DMS153 (cell line): ENCODE measurements at places on chromosomes 2 and 18.

- no peak for DNase-seq
Observed at GRCh38 chr2:215171151-215171550, 32.7 kb upstream of the ABCA12 start.

DNA sequence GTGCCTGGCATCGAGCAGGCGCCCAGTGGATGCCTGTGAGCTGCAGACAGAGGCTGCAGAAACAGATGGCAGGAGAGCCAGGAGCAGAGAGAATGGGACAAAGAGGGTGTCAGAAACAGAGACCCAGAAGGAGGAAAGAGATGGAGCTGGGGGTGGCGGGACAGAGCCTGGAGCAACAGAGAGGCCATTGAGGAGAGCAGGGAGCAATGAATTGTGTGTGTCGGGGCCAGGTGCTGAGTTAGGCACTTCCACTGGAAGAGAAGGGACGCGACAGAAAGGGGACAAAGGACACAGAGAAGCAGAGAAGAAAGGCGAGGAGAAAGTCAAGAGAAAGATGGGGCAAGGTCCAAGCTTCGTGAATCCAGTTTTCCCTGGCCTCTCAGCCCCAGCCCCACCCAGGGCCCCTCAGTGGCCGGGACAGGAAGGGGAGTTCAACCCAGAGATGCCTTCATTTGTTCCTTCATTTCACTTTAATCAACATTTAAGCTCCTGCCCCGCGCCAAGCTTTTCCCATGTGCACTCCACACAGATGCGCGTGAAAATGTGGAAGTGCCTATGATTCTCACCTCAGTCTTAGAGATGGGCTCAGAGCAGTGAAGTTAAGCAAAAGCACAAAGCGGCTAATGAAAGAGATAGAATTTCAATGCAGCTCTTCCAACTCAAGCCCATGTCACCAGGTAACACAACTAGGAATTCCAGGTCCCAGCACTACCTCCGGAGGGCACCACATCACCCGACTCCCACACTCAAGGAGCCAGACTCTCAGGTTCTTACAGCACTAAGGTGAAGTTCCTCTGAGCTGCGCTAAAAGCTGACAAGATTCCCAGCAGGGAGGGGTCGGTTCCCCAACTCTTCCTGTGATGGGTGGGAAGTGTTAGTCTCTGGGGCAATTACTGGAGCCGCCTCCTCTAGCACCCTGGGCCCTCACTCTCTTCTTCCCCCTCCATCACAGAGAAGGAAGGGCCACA is 55.1 kb downstream of the TNS1 start:
- no peak for DNase-seq

DNA sequence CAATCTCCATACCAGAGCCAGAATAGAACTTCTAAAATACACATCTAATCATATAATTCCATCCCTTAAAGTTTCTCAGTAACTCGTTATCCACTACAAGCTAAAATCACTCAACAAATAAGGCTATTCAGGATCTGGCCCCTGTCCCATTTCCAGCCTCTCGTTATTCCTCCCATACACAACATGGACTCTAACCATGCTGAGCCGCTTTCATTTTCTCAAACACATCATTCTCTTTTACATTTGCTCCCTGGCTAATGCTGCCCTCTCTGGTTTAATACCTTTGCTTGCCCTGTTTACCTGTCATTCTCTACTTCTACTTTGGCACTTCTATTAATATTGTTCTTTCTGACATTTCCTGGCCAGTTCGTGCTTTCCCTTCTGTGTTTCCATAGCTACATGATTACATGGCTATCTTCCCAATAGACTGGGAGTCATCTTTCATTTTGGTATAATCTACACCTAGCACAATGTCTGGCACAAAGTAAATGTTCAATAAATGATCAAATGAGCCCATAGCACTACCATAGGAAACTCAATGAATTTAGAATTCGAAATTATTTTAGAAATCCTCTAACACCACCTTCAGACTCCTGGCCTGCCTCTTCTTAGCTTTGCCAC is 163.6 kb upstream of the VRK2 start:
- DNase-seq, result peak; percentile 66

DNA sequence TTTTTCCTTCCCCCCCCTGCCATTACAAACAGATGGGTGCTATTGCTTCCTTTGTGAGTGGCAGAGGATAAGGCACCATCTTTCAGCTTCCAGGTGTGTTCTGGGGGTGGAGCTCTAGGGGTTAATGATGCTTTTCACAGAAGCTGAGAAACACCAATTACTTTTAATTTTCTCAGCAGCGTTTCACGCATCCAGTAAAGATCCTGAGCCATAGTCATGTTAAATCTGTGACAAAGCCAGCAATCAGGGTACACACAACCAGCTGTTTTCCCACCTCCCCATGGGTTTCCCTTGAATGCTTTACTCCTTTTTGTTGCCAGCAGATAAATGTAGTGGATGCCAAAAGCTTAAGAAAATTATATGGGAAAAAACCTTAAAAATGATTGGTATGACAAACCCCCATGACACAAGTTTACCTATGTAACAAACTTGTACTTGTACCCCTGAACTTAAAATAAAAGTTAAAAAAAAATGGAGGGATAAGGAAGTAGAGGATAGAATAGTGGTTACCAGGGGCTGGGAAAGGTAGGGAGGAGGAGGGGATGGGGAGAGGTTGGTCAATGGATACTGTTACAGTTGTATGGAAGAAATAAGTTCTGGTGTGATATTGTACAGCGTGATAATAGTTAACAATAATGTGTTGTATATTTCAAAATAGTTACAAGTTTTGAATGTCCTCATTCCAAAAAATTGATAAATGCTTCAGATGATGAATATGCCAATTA is 70.0 kb downstream of the ACOXL start:
- DNase-seq, result no peak

GRCh38 chr18:2961821-2962220 is 51.1 kb downstream of the LPIN2 start:
- DNase-seq, result no peak

DNA sequence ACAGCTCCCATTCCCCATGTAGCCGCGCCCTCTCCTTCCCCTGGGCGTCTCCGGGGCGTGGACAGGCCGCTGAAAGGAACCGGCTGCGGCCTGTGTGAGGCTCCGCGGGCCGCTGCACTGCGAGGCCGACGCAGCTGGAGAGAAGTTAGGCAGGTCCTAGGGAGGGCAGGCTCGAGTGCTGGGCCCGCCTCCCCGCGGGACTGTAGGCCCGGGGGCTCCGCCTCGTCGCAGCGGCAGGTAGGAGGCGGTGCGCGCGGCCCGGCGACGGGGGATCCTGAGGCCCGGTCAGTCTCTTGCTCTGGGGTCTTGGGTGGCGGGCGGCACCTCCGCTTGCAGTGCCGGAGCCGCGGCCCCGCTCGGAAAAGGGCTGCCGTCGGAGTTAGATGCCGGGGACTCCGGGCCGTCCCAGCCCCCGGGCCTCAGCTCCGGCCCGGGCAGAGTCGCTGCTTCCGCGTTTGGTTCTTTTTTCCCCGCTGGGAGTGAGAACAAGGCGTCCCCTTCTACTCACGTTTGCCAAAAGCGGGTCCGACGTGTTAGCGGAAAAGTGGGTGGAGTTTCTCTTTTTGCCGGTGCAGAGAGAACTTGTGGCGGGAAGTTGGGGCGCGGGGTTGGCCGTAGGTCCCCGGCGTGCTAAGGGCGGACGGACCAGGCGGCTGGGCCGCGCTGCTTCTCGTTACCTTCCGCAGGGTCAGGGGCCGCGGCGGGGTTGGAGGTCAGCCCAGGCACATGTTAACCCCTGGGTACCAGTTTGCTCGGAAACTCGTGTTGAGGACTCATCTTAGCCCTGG is at the start of gene VRK2:
VRK2 (plus strand) TSS at position 222 of the 788 bp plus-strand sequence. CDS start 2,026 bp downstream, outside the sequence.
- peak; percentile 96 for DNase-seq

- DNase-seq, result peak; percentile 36
Observed at GRCh38 chr2:64646007-64646880, 7.5 kb downstream of the SERTAD2 start.

- DNase-seq, result no peak
Observed at GRCh38 chr2:143190431-143190830, 61.2 kb downstream of the ARHGAP15 start.

DNA sequence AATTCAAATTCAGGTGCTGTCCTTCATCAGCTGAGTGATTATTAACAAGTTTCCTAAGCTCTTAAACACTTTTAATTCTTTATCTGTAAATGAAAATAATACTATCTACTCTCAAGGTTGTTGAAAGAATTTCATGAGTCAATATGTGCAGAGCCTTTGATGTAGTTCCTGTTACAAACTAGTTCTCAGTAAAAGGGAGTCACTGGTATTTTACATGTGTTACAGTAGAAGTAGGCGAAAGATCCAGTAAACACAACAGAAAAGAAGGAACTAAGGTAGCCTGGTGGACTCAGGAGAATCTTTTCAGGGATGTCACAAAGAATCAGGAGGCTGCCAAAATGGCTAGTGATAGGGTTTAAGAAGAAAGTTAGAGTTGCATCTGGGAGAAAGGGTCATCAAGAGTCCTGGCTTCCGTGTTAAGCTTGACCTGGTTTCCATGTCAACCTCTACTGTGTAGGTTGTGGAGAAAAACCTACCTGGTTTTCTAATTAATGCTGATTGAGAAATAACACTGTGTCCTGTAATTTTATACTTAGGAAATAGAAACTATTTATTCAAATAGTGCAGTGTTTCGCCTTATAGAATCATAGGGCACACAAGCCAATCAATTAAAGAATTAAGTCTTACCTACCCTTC is 58.3 kb upstream of the TRIB2 start:
- DNase-seq, result no peak

GRCh38 chr2:135800513-135801460 is 36.2 kb downstream of the LCT start:
- DNase-seq, result no peak

DNA sequence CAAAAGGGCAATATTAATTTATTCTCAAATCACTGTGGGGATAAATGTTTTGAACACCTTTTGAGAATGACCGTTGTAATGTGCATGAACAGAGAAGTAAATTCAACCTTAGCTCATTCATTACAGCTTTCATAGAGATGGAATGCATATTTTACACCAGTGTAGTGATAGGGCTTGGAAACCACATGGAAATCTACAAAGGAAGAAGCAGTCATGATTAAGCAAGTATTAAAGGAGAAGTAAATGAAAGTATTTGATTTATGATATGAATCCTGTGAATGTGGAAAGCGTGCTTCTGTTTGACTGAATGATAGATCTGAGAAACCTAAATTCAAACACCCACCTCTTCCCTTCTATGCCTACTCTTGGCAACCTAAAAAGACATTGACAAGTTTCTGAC is 64.7 kb downstream of the CDH7 start:
- no peak for DNase-seq

- DNase-seq, result no peak
Observed at GRCh38 chr2:206875701-206876100, 63.6 kb upstream of the CPO start.

GRCh38 chr2:38213619-38214167 is 137.7 kb upstream of the CYP1B1 start:
- DNase-seq, result no peak

- DNase-seq, result no peak
Observed at GRCh38 chr18:30775629-30776028, 266.9 kb downstream of the DSC3 start.

DNA sequence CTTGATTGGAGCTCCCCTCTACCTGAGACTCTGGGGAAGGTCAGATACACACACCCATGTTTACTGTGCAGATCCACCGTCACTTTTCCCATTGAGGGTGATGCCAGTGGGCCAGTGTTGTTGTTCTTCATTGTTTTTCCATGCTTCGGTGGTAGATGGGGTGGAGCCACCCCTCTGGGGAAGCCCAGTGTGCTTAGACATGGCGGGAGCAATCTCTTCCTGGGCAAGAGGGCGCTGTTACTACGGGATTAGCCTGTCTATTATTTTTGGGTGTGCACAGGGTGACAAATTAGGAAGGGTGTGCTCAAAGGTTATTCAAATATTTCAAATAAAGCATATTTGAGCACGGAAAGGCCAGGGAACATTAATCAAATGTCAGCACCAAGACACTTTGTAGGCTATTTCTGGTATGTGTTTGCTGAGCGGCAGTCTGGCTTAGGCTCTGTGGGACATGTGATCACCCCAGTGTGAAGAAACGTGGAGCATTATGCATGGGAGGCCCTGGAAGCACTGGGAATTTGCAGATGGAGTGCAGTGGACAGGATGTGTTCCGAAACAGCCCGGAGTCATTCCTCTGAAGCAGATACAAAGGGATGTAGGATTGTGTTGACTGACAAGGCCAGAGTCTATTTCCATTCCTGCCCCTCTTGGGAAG is 34.8 kb upstream of the SMIM21 start:
- DNase-seq, result no peak

DNA sequence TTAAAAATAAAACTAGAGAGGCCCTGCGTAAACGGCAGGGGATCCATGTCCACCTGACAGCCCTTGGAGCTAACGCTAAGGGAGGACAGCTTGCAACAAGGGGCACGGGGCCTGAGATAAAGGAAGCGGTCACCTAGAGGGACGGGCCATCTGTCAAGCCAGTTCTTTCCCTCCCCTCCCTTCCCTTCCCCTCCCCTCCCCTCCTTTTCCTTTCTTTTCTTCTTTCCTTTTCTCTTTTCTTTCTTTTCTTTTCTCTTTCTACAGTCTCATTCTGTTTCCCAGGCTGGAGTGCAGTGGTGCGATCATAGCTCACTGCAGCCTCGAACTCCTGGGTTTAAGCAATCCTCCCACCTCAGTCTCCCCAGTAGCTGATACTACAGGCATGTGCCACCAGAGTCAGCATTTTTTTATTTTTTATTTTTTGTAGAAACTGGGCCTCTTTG is 34.5 kb upstream of the CTAGE1 start:
- DNase-seq, result no peak

- no peak for DNase-seq
Observed at GRCh38 chr18:5253910-5254309, 41.6 kb downstream of the ZBTB14 start.

DNA sequence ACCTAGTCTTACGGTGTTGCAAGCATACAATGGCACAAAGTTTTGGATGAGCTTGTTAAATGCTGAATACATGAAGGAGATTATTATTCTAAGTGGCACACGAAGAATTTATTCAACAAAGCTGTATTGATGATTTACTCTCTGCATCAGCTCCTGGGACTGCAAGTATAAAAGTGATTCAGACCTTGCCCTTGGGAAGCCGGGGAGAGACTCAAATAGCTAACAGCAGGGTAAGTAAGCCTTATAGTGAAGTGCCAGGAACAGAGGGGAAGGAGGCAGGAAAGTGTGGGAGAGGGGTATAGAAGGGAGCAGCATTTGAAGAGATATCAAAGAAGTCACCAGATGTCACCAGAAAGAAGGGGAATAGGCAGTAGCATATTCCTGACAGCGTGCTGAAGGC is 115.4 kb downstream of the MCFD2 start:
- DNase-seq, result no peak
